ENCODE measurements at places on chromosomes 6 and 20.

GRCh38 chr6:19755181-19755580 is 82.0 kb upstream of the ID4 start:
- no peak for DNase-seq

DNA sequence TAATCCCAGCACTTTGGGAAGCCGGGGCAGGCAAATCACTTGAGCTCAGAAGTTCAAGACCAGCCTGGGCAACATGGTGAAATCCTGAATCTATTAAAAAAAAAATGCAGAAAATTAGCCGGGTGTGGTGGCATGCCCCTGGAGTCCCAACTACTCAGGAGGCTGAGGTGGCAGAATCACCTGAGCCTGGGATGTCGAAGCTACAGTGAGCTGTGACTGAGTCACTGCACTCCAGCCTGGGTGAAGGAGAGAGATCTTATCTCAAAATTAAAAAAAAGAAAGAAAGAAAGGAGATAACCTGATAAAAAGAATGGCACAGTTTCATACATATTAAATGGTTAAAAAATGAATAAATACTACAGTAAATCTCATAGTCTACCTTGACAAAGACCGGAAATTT is 123.6 kb upstream of the TNFAIP3 start:
- no peak for DNase-seq

DNA sequence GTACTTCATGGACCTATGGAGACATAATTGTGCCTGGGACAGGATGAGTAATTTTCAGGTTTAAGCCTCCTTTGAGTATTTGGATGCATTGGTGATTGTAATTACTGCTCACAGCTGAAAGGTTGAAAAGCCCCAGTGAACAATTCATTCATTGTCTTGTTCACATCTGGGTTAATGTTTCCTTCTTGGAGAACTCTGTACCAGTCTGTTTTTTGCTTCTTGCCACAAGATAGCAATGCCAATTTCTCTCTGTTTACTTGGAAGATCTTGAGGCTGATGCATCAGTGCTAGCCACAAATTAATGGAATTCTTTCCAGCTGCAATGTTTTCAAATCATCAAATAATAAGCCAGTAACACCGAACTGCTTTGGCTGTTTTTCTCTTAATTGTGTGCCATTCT is 207.8 kb downstream of the BMP2 start:
- DNase-seq: no peak

GRCh38 chr6:131952886-131953509 is 1.8 kb upstream of the CCN2 start:
- no peak for DNase-seq

DNA sequence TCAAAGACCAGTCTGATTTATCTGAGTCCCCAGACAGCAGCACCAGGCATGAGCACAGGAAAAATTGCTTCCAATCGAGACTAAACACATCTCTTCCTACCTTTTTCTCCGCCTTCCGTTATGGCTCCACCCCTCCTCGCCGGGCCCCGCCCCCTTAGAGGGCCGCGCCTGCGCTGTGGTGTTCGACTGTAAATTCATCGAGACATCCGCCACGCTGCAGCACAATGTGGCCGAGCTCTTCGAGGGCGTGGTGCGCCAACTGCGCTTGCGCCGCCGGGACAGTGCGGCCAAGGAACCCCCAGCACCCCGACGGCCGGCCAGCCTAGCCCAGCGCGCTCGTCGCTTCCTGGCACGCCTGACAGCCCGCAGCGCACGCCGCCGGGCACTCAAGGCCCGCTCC is 8.9 kb downstream of the REM1 start:
- no peak for DNase-seq

DNA sequence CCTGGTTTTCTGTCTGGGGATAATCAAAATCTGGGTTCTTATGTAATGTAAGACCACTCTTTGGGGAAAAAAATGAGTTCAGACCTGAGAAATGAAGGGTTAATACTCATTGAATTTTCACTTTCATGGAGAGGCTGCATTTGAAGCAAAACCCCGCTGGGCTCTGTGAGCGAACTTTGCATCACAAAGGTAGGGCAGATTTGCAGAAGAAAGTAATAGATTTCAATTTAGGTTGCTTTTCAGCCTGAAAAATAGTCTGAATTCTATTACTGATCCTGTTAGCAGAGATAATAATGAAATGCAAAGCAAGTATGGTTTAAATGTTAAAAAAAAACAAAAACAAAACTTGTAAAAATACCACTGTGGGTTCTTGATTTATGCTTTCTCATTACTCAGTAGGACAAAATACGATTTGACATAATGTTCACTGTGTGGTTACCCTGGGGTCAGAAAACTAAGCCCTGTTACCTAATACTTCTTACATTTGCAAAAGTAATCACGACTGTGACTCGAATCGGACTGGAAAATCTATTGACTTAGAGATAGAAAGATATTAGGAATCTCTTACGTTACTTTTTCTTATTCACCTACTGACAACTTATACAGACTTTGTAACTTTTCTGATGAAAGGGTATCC is 72.2 kb downstream of the UST start:
- DNase-seq: no peak

- DNase-seq: no peak
Observed at GRCh38 chr20:58388028-58388601, 914 bp upstream of the VAPB start.

- DNase-seq: no peak
Observed at GRCh38 chr6:35203680-35204079, 10.1 kb upstream of the SCUBE3 start.

DNA sequence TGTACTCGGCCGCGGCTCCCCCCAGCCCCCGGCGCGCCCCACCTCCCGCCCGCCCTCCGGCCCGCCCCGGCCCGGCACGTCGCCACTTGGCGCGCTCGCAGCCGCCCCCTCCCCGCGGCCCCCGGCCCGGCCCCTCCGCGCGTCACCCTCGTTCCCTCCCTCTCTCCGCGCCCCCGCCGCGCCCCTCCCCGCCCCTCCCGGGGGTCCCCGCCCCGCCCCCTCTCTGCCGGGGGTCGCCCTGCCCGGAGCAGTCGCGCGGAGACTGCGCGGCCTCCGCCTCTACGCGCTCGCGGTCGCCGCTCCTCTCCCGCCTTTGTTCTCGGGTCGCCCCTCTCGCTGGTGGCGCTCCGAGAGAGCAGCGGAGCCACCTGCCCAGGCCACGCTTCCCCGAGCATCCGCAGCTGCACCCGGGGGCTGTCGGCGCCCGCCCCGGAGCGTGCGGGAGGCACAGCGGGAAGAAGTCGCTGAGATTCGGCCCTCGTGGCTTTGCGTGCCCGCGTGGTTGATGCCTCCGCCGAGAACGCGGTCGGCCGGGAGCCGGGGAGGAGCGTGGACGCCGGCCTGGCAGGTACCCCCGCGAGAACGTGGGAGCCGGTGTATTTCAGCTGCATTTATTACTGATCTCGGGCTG is at the start of gene PHF10:
TSS of gene PHF10 (minus strand) at position 7 of the 631 bp plus-strand sequence. CDS start 569 bp downstream, outside the sequence.
- peak; percentile 75 for DNase-seq

- DNase-seq: no peak
Observed at GRCh38 chr6:43748765-43749164, 21.2 kb upstream of the VEGFA start.

GRCh38 chr6:154501578-154501868 is 9.0 kb downstream of the CNKSR3 start:
- no peak for DNase-seq

- no peak for DNase-seq
Observed at GRCh38 chr6:16244446-16244845, 6.1 kb downstream of the GMPR start.

- DNase-seq: no peak
Observed at GRCh38 chr6:49790341-49790740, 3.3 kb upstream of the PGK2 start.

DNA sequence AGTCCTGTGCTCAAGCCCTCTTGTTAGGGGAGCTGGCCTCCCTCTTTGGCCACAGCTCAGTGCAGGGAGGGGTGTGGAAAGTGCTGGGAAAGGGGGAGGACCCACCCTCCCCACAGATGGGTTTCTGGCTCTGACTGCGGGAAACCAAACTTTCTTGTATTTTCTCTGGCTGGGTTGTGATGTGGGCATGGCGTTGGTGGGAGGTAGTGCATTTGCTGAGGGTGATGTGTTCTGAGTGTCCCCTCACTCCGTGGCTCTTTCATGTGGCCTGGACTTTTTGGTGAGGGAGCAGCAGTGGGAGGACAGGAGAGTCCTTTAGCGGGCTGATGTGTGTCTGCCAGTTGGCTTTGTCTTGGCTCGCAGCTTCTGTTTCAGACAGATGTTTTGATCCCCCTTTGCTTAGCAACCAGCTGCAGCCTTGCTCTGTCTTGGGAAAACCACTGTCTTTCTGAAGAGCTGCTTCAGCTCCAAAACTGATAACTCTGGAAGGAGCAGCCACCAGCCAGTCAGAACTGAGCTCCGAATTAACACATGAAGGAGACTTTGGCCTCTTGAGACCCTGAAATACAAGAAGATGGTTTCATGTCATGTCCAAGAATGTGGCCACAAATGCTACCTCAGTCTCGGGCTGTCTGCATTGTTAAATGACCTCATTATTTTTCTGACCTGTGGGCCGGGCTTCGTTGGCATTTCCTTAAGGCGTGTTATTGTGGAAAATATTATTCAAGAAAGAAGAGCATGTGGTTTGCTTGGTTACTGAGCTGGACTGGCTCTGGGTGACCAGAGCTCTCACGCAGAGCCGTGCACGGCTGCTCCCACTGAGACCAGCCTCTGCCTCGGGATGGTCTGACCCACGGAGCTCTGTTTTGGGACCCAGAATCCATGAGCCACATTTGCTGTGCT is 21.5 kb downstream of the SYNJ2 start:
- no peak for DNase-seq

DNA sequence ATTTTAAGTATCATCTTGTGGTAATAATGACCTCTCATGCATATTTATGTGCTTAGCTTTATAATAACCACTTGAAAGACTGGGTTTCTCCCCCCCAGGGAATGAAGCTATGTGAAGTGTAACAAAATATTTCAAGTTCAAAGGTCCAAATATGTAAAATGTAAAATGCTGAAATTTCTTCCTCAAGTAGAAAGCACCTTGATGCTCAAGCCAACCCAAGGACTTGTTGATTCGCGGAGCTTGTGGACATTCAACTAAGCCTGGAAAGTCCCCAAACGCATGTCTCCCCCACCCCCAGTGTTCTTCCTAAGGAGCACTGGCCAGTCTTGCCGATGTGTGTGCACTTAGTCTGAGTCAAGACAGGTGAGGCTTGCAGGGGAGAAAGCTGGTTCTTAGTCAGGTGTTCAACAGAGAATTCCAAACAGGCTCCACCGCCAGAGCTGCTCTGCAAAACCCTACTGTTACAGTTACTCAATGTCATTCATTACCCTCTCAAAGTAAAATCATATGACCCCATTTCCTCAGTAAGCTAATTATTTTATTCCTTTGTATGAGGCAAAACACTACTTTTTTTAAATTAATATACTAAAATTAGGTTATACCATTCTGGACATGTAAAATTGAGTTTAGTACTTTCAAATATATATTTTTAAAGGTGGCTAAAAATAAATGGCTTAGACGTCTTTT is 46.9 kb upstream of the QKI start:
- DNase-seq: no peak

GRCh38 chr20:45469336-45470261 is at the start of gene WFDC2:
WFDC2 (plus strand) TSS chr20:45469753; CDS start chr20:45469782, 29 bp downstream.
- DNase-seq: no peak

GRCh38 chr20:21398109-21399004 is 1.0 kb upstream of the NKX2-4 start:
- DNase-seq: no peak

DNA sequence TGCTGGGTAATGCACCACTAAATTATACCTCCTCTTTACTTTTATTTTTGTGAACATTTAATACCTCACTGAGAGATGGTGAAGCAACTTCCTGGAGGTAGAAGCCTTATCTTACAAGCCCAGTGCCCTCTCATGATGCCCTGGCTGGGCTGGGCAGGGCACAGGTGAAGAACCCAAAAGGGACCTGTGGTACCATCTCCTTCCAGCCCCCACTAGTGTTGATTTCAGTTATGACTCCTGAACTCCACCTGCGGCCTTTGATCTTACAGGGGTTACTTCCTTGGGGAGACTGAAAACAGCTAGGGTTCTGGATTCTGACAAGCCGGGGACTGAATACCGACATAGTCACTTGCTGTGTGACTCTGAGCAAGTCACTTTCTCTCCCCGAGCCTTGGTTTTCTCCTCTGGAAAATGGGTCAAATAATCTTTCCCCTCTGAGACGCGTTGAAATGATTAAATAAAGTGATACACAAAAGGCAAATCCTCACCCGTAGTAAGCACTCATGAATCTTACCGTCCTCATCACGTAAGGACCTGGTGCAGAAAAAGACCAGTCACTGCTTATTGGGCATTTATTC is 1.2 kb downstream of the SLC13A3 start:
- DNase-seq: no peak

- DNase-seq: no peak
Observed at GRCh38 chr20:45269754-45270270, 15.4 kb upstream of the SLPI start.

DNA sequence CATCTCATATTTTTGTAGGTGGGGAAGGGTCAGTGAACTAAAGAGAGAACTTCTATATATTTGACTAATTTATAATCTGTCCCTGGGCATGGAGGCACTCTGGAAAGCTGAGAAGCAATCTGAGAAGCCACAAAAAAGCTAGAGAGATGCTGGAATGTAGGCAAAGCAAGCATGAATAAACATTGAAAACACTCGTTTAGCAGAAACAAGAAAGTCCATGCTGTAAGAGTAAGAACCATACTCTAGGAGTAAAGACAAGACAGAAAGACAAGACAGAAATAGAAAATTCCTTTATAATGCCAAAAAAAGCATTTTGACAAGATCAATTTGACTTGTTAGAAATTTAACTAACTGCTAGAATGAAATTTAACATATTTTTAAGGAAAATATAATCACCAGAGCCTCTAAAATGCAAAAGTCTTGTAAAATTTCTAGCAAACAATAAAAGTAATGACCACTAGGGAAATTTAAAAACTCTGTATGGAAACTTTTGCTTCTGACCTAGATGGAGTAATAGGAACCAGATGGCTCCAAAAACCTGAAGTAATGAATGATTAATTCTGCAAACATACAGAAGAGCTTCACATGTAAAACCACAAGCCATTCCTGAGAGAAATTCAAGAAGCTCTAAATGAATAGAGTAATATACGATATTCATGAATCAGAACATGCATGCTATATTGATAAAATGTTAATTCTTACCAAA is 625.7 kb upstream of the PTCHD4 start:
- DNase-seq: peak; percentile 3

DNA sequence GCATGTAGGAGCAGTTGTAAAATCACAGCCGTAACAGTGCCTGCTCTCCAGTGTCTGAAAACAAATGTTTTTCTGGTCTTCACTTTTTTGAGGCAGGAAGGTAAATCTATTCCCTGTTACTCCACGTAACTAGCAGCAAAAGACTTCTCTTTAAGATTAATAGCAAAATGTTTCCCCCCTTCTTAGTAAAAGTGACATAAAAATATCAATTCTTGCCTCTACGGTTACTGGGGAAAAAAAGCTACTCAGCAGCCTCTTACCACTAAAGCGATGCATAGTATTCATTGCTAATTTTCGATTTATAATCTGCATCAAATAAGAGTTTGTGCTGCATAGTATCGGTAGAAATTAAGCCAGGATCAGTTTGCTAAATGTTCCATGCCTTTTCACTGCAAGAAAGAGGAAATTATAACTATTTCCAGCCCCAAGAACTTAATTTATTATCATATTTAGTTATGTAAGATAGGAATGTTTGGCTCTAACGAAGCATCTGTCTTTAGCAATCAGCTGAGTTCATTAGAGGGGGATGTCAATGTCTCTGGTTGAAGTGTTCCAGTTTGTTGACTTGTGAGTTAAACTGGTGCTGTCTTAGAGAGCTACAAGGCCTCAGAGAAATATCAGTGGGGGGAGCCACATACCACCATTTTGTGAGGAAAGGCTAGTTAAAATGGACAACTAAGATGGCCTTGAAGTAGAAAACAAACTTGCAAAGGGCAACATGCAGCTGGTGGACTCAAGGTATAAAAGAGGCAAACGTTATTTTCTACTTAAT is 617 bp upstream of the TSPYL1 start:
- DNase-seq: no peak
